ENCODE measurements at places on chromosomes 6 and 20. TPM values are rescaled to one million over a fixed set of nuclear protein-coding genes. Genes with fewer than 3 reads are reported as not detected.

Gene MUC22
- not detected for polyA plus RNA-seq

Gene NOX3
- polyA plus RNA-seq, result not detected

Gene PTCRA
- not detected for polyA plus RNA-seq

Gene CEP85L
- 0.23 TPM for polyA plus RNA-seq

Gene TRIM38
- 5.1 TPM for polyA plus RNA-seq

Gene DUSP15
- 0.60 TPM for polyA plus RNA-seq

Gene ULBP3
- 1.5 TPM for polyA plus RNA-seq

Gene PTGIS
- polyA plus RNA-seq, result 0.46 TPM

Gene PROKR2
- polyA plus RNA-seq, result not detected

Gene ULBP2
- polyA plus RNA-seq, result not detected
